Stomach (tissue), 19 donors: ENCODE measurements at places on chromosomes 5 and 9.

- H3K4me3 ChIP-seq, result no peak overlapping the region
- DNase-seq, result no peak
These were observed 49.1 kb downstream of the IPPK start for GRCh38 chr9:92620845-92621244.

DNA sequence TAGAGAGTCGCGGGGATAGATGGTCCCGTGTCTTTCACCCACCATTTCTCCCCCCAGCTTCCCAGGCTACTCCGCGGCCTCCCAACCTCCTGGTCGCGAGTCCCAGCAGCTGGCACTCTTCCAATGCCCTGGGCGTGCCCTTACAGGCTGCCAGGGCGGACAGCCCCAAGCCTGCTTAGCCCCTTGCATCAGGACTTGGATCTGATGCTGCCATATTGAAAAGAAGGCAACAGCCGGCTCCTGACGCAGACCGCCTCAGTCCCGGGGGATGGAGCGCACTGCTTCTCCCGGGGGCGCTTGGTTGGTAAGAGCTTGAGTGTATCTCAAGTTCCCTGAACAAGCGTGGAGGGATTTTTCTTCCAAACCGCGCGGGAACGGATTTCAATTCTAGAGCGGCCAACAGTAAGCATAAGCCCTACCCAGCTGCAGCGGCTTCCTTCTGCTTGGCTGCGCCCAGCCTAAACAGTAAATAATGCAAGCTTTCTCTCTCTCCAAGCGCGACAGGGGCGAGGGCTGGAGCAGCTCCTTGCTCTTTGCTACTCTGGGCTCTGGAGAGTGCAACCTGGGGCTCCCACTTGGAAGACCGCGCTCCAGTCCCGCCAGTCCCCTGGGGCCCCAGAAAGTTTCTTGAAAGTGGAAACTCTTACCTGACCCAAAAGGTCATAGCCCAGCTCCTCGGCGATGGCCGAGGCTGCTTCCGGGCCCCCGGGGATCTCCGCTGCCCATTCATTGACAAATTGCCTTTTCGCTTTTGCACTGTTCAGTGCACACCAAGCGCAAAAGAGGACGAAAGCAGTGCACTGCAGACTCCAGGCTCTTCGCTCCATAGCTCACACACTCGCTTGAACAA is 607 bp downstream of the PCSK1 start:
- no peak overlapping the region for H3K27ac ChIP-seq
- DNase-seq, result peak; percentile 45
- H3K4me3 ChIP-seq, result peak overlapping the region; percentile 18
- H3K36me3 ChIP-seq, result no peaks in the 10 kb centered on the region
- H3K27me3 ChIP-seq, result peaks cover 34% of the 10 kb centered on the region

- peaks cover 57% of the 10 kb centered on the region for H3K4me1 ChIP-seq
- no peak overlapping the region for H3K4me3 ChIP-seq
- no peak for DNase-seq
- H3K36me3 ChIP-seq, result peaks cover 31% of the 10 kb centered on the region
These were observed 95.3 kb upstream of the ITGA2 start for GRCh38 chr5:52893863-52894262.

DNA sequence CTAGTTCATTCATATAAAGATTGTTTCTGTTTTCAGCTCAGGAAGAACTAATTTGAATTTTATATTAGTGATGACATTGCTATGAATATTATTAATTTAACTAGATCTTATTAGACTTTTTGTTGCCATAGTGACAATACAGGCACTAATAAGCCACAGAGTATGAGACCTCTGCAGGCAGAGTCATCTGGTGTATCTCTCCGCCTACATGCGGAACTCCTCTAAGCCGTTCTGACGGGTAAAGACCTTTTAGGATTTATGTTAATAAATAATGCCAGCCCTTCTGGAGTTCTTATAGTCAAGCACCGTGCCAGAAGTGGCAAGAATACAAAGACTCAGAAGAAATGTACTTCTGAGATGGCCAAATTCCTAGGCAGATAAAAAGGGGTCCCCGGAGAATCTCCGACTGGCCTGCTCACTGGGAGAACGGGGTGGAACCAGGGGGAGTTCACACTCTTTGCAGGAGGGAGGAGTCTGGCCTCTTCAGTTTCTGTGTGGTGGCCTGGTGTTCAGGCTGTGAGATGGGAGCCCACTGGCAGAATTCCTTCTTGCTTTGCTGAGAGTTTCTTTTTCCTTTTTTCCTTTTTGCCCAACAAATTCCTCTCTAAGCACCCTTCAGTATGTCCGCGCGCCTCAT is 85.1 kb upstream of the IL12B start:
- H3K36me3 ChIP-seq, result no peaks in the 10 kb centered on the region
- no peaks in the 10 kb centered on the region for H3K27me3 ChIP-seq
- no peak overlapping the region for H3K4me3 ChIP-seq
- no peaks in the 10 kb centered on the region for H3K4me1 ChIP-seq
- H3K27ac ChIP-seq, result no peak overlapping the region
- DNase-seq, result peak; percentile 51

DNA sequence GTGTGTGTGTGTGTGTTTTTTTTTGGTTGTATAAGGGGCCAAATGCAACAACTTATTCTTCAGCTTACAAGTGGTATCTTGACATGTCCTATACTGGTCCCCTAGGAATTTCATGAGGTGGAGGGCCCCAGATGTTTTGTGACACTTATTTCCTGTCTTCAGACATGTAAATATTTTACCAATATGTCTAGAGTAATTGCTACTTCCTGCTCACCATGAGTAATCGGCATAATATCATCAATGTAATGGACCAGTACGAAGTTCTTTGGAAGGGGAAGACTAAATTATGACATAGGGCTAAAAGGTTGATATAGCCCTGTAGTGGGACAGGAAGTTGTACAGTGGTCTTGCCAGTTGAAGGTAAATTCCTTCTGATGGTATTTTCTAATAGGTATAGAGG is 3.7 kb upstream of the OTULIN start:
- no peak overlapping the region for H3K27ac ChIP-seq
- H3K4me1 ChIP-seq, result peaks cover 18% of the 10 kb centered on the region
- no peaks in the 10 kb centered on the region for H3K36me3 ChIP-seq
- H3K4me3 ChIP-seq, result no peak overlapping the region
- H3K27me3 ChIP-seq, result no peaks in the 10 kb centered on the region

- H3K36me3 ChIP-seq, result no peaks in the 10 kb centered on the region
- DNase-seq, result no peak
- H3K27me3 ChIP-seq, result no peaks in the 10 kb centered on the region
- no peak overlapping the region for H3K4me3 ChIP-seq
These were observed 190.5 kb downstream of the PIK3R1 start for GRCh38 chr5:68405784-68406743.

- no peak for DNase-seq
- H3K4me3 ChIP-seq, result no peak overlapping the region
- H3K4me1 ChIP-seq, result peaks cover 18% of the 10 kb centered on the region
These were observed 372.1 kb downstream of the PDE4D start for GRCh38 chr5:59521476-59521875.
